ENCODE measurements at places on chromosomes 4 and X. TPM values are rescaled to one million over a fixed set of nuclear protein-coding genes. Genes with fewer than 3 reads are reported as not detected.

DNA sequence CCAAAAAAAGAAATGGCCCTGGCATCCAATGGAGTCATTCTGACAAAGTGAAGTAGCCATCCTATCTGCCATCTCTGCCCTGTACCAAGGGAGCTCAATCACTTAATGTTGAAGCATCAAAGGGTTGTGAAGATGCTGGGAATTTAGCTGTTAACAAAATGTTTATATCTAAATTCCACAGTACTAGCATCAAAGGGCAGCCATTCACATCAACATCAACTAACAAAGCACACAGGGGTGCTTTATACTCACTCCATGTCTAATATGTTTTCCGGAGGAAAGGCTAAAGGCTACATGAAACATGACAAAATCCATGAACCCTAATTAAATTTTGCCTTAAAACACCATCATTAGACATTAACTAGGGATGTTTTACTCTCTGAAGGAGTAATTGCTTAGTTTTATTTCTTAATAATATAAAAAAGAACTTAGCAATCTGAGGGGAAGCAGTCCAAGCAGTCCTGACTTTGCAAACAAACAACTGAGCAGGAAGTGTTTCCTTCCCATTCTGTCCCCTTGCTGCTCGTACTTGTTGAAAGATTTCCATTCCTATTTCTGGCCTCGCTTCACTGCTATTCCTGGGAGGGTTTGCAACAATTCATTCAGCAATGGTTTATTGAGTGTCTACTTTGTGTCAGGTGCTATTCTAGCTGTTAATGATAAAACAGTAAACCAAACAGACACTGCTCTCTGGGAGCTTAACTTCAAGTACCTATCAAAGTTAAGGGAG is 208.6 kb upstream of the SLC7A11 start:
- no peak for DNase-seq

- DNase-seq = no peak
Observed at GRCh38 chr4:82694892-82695291, 103.7 kb downstream of the SCD5 start.

- no peak for DNase-seq
Observed at GRCh38 chr4:182235021-182235795, 8.0 kb upstream of the TENM3 start.

Gene TMEM271
- 0.31 TPM for total RNA-seq

Gene FHDC1
- total RNA-seq = 17.1 TPM

Gene STATH
- not detected for total RNA-seq

Gene NPY1R
- 21.5 TPM for total RNA-seq

Gene AFP
- 1.8 TPM for total RNA-seq
